ENCODE measurements at places on chromosomes 1 and 21.

DNA sequence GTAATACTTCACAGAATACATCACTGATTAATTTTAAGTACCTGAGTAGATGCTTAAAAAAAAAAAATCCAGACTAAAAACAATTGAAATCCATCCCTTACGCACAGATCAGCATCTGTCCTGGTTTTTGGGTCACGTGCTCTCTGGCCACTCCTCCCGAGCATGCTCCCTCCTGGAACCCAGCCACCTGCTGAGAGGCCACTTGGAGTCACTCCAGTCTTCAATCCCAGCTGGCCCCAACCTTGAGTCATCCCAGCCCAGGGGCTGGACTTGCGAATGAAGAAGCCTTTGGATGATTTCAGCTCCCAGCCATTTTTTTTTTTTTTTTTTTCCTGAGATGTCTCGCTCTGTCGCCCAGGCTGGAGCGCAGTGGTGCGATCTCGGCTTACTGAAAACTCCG lies 8.9 kb downstream of the MAP1LC3C start:
- peak; percentile 32 for DNase-seq

DNA sequence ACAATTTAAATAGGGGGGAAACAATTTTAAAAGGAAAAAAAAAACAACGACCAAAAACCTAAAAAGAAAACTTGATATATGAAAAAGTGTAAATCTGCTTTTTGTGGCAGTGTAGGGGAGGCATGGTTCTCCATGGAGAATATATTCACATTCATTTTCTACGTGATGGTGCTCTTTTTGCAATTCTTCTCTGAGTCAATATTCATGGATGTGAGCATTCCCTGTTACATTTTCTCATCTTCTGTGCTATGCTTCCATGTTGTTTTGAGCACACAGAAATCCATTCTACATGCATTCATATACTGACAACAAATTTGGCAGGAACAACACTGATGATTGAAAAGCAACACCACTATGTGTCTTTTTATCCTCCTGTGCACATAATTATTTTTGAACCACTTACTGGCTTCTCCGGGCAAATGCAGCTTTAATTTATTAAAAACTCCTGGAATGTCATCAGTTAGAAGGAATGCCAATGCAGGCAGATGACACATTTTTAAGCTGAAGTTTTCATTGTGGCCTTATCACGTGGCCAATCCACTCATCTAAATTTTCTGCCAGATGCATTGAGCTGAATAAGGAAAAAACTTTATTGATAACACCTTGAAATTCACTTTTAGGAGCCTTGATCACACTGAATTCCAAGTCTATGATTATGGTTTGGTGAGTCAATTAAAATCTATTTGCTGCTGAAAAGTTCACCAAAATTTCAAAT lies 590.6 kb downstream of the NUF2 start:
- DNase-seq: no peak

DNA sequence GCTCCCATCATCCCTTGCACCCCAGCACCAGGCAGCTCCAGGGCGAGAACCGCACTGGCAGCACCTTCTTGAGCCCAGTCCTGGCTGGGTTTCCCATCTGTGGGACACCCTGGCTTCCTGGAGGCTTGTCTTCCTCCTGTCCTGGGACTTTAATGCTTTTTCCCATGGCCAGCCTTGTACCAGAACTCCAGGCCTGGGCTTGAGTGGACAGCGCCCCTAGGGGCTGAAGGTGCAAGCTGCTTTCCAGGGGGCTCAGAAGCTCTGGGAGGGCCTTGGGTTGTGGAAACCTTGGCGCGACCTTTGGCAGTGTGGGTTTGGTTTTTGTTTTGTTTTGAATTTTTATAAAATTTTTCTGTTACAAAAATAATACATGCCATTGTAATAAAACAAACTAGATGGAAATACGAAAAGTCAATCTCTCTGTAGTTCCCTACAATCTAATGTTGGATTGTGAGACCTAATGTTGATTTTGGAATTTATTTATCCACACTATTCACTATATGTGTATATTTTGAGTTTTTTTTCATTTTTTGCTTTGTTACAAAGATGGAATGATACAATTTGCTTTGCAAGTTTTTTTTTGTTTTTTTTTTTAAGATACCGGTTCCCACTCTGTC lies 33.8 kb upstream of the RPL11 start:
- peak; percentile 44 for DNase-seq

- no peak for DNase-seq
These were observed 2.8 kb upstream of the ADORA1 start for GRCh38 chr1:203124546-203125317.

DNA sequence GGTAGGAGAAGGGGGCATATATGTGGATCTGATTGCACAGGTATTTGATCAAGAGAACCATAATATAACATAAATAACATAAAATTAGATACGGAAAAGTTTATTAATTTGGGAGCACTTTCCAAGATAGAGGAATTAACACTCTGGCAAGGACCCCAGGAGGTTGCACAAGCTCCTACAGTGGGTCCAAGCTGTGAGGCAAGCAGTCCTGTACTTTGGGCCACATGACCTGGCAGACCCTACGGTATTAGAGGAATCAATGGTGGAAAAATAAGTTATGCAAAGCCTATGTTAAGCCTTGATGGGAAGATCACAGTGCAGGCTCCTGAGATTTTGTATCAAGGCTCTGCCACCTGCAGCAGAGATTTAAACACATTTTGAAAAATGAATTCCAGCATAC lies 220.1 kb downstream of the COL24A1 start:
- no peak for DNase-seq

DNA sequence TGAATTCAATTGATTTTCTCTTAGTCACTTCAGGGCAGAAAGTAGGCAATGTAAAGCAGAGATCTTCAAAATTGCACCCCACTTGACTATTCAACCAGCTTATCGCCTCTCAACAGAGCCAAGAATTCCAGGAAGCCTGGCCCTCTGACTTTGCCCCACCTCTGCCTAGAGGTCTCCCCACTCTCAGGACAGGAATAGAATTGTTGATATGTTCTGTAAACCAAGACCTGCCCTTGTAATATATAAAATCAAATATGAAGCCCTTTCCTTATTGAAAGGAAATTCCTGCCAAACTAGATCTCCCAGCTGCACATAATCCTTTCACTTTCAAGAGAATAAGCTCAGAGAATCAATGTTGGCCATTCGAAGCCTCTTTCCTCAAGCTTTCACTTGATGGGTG lies 116.1 kb upstream of the DPT start:
- DNase-seq: no peak

Data from LoVo (cell line).